ENCODE measurements at places on chromosomes 3 and 15. TPM values are rescaled to one million over a fixed set of nuclear protein-coding genes. Genes with fewer than 3 reads are reported as not detected.

Gene DIPK2A
- total RNA-seq = 19.8 TPM

Gene DISP2
- total RNA-seq = under 0.01 TPM

Gene MAGEF1
- total RNA-seq = 16.5 TPM

Gene LRRN1
- 18.9 TPM for total RNA-seq

Gene CLDN18
- not detected for total RNA-seq

Gene GJD2
- total RNA-seq = not detected

Gene CPNE9
- not detected for total RNA-seq

Gene SPINK8
- not detected for total RNA-seq

Gene TTLL13
- total RNA-seq = not detected

Gene CACNA1D
- total RNA-seq = 50.3 TPM

Gene PPM1L
- total RNA-seq = 24.6 TPM

Gene FGD5
- total RNA-seq = 28.2 TPM

Gene SLCO2A1
- total RNA-seq = 11.1 TPM

Gene IL17RD
- 3.0 TPM for total RNA-seq

Gene ECE2
- total RNA-seq = not detected

Gene UMPS
- 28.0 TPM for total RNA-seq

Gene MASP1
- total RNA-seq = 1.3 TPM

Gene ZNF385D
- total RNA-seq = 3.2 TPM

Gene LMCD1
- total RNA-seq = 53.0 TPM

Gene PRKCI
- 61.9 TPM for total RNA-seq

Gene PFN2
- total RNA-seq = 49.8 TPM

Gene WDR49
- total RNA-seq = 1.9 TPM

GRCh38 chr3:136136454-136136853 lies 59.7 kb downstream of the MSL2 start:
- H3K4me1 ChIP-seq = no peaks in the 10 kb centered on the region
- no peaks in the 10 kb centered on the region for H3K27me3 ChIP-seq
- H3K27ac ChIP-seq = no peak overlapping the region
- no peaks in the 10 kb centered on the region for H3K36me3 ChIP-seq
- DNase-seq = no peak

GRCh38 chr15:59410391-59410896 lies 27.5 kb upstream of the FAM81A start:
- no peak for DNase-seq
- no peaks in the 10 kb centered on the region for H3K27me3 ChIP-seq
- H3K27ac ChIP-seq = no peak overlapping the region
- H3K4me1 ChIP-seq = no peaks in the 10 kb centered on the region

GRCh38 chr15:90594301-90594738 lies 64.6 kb downstream of the CRTC3 start:
- H3K4me1 ChIP-seq = no peaks in the 10 kb centered on the region
- H3K27ac ChIP-seq = peak overlapping the region; percentile 82

DNA sequence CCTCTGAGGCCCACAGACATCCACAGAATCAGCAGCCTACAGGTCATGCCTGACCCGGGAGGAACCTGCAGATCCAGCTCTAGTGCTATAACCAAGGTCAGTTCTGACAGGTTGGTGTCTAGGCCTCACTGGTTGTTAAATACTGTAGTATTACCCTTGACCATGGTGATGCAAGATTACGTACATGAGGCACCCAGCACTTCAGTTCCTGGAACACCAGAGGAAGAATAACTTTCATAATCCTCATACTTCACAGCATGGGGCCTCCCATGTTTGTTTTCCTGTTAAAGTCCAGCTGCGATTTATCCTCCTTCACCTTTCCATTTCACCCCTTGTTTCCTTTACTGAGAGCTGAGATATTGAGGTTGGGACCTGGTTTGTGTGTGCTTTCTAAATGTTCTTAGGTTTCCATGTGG lies 34.4 kb upstream of the GLCE start:
- H3K27me3 ChIP-seq = no peaks in the 10 kb centered on the region
- H3K27ac ChIP-seq = no peak overlapping the region
- no peak for DNase-seq
- no peaks in the 10 kb centered on the region for H3K36me3 ChIP-seq

DNA sequence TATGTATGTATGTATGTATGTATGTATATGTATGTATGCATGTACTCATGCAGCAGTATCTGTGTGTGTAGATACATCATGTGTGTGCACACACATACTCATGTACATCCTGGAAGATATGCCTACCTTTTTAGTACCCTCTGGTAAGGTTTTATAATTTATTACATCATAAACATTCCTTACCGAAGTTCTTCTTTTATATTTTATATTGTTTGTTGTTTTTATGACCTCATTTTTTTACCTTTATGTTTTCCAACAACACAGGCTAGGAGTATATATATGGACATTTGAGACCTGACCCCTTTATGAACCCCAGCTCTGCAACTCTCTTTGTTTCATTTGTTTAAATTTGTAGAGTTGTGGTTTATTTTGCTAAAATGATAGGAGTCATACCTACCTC lies 263.5 kb downstream of the ADAMTSL3 start:
- H3K4me1 ChIP-seq = no peaks in the 10 kb centered on the region
- no peak for DNase-seq
- no peak overlapping the region for H3K27ac ChIP-seq
- no peak overlapping the region for H3K4me3 ChIP-seq

GRCh38 chr3:116001151-116001621 lies 377.9 kb downstream of the GAP43 start:
- DNase-seq = no peak
- H3K36me3 ChIP-seq = no peaks in the 10 kb centered on the region
- no peak overlapping the region for H3K27ac ChIP-seq
- H3K4me3 ChIP-seq = no peak overlapping the region

DNA sequence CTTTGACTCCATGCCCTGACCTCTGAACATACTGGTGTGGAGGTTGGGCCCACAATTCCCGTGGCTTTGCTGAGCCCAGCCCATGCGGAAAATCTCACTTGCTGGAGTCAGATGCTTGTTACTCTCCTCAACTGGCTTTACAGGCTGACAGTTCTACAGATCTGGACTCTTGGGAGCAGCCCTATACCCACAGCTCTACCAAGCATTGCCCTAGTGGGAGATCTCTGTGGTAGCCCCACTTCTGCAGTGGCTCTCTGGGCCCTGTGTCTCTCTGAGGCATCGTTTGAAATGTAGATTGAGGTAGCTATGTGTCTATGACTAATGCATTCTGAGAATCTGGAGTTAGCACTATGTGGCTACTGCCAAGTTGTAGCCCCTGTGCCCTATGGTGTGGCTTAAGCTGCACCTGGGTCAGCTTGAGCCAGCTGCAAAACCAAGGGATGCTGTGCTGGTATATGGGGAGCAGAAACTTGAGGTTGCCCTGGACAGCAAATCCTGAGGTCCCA lies 625.8 kb upstream of the ALCAM start:
- H3K36me3 ChIP-seq = no peaks in the 10 kb centered on the region
- no peak overlapping the region for H3K4me3 ChIP-seq
- H3K4me1 ChIP-seq = no peaks in the 10 kb centered on the region
- DNase-seq = no peak
- no peak overlapping the region for H3K27ac ChIP-seq

DNA sequence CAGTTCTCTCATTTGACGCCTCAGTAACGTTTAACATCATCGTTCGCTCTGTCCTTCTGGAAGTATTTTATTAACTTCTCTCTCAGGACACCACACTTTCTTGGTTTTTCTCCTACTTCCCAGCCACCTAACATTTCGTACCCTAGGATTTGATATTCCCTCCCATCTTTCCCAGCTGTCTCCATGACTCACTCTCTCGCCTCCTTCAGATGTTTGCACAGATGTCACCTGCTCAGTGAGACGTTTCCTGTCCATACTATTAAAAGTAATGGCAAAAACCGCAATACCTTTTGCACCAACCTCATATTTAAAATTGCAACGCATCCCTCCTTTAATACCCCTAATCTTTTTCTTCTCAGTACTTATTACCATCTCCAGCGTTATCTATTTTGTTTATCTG lies 62.1 kb upstream of the SPRED1 start:
- no peaks in the 10 kb centered on the region for H3K36me3 ChIP-seq
- H3K4me1 ChIP-seq = no peaks in the 10 kb centered on the region
- no peak for DNase-seq
- no peak overlapping the region for H3K27ac ChIP-seq

- H3K36me3 ChIP-seq = no peaks in the 10 kb centered on the region
- H3K4me3 ChIP-seq = no peak overlapping the region
- no peaks in the 10 kb centered on the region for H3K27me3 ChIP-seq
- no peaks in the 10 kb centered on the region for H3K4me1 ChIP-seq
- no peak overlapping the region for H3K27ac ChIP-seq
Observed at GRCh38 chr3:55639143-55639542, 152.0 kb upstream of the WNT5A start.

GRCh38 chr3:25339225-25339624 lies 88.8 kb upstream of the RARB start:
- H3K4me3 ChIP-seq = no peak overlapping the region
- H3K4me1 ChIP-seq = no peaks in the 10 kb centered on the region
- H3K27me3 ChIP-seq = no peaks in the 10 kb centered on the region

GRCh38 chr3:25090698-25091453 lies 337.2 kb upstream of the RARB start:
- H3K27ac ChIP-seq = no peak overlapping the region
- no peaks in the 10 kb centered on the region for H3K36me3 ChIP-seq
- no peaks in the 10 kb centered on the region for H3K4me1 ChIP-seq
- no peaks in the 10 kb centered on the region for H3K27me3 ChIP-seq
- H3K4me3 ChIP-seq = no peak overlapping the region
- no peak for DNase-seq

DNA sequence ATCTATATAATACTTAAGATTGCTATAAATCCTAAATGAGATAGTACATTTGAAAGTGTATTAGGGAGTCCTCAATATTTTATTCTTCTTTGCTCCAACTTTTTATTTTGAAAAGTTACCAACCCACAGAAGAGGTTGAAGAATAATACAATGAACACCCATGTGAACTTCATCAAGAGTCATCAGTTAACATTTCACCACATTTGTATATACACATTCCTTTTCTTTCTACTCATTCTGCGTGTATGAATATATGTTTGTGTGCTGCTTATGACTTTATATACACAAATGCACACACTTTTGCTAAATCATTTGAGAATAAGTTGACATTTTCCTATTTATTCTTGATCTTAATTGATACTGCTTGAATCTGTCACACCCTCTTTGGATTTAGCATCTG lies 193.3 kb upstream of the CGNL1 start:
- H3K27me3 ChIP-seq = no peaks in the 10 kb centered on the region
- no peak overlapping the region for H3K27ac ChIP-seq

- H3K36me3 ChIP-seq = no peaks in the 10 kb centered on the region
- H3K4me1 ChIP-seq = no peaks in the 10 kb centered on the region
- no peak overlapping the region for H3K4me3 ChIP-seq
- H3K27ac ChIP-seq = no peak overlapping the region
Observed at GRCh38 chr3:65412588-65412987, 626.1 kb downstream of the MAGI1 start.

DNA sequence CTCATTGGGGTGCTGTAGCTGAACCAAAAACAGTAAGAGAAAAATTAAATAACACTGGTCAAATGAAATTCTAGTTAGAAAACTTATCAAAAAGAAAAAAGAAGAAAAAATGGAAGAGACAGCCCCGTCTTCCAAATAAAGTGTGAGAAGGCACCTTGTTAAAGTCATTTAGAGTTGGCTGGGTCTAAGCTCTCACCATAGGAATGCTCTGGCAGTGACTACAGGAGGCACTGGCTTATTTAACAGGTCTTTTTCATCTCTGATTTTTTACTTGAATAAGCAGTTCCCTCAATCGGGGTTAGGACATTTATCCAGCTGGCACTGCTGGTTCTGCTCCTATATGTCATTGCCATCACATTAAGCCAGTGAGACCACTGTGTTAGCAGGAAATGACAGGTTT lies 1.6 kb upstream of the ABI3BP start:
- no peaks in the 10 kb centered on the region for H3K4me1 ChIP-seq
- DNase-seq = no peak
- H3K27me3 ChIP-seq = no peaks in the 10 kb centered on the region
- H3K4me3 ChIP-seq = no peak overlapping the region
- no peak overlapping the region for H3K27ac ChIP-seq

DNA sequence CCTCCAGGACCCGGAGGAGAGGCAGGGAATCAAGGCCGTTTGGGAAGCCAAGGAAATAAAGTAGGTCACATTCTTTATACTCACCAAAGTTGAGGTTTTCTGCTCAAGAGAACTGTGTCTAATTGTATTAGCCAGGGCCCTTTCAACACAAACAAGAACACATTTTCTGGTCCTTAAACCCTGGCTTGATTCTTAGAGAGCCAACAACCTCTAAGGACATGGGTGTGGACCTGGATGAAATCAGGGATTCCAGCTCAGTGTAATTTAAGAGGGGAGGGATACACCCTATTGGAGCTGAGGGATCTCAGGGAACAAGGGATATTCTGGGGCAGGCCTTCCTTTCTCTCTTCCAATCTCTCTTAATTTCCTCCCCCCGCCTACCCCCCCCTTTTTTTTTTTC lies 104.8 kb downstream of the COL6A6 start:
- H3K4me3 ChIP-seq = no peak overlapping the region
- H3K27ac ChIP-seq = peak overlapping the region; percentile 58
- no peak for DNase-seq
- no peaks in the 10 kb centered on the region for H3K27me3 ChIP-seq
- H3K4me1 ChIP-seq = no peaks in the 10 kb centered on the region
- H3K36me3 ChIP-seq = no peaks in the 10 kb centered on the region

GRCh38 chr3:123054931-123055330 lies 11.9 kb upstream of the PDIA5 start:
- no peak for DNase-seq
- H3K4me1 ChIP-seq = no peaks in the 10 kb centered on the region
- H3K27ac ChIP-seq = no peak overlapping the region
- no peaks in the 10 kb centered on the region for H3K36me3 ChIP-seq
- no peaks in the 10 kb centered on the region for H3K27me3 ChIP-seq

GRCh38 chr3:128787256-128788253 lies 61.6 kb downstream of the RAB7A start:
- no peak overlapping the region for H3K4me3 ChIP-seq
- no peaks in the 10 kb centered on the region for H3K4me1 ChIP-seq
- no peaks in the 10 kb centered on the region for H3K36me3 ChIP-seq
- DNase-seq = no peak

- DNase-seq = no peak
- no peak overlapping the region for H3K4me3 ChIP-seq
- no peak overlapping the region for H3K27ac ChIP-seq
- no peaks in the 10 kb centered on the region for H3K27me3 ChIP-seq
- no peaks in the 10 kb centered on the region for H3K4me1 ChIP-seq
Observed at GRCh38 chr3:29137601-29138000, 143.3 kb upstream of the RBMS3 start.

DNA sequence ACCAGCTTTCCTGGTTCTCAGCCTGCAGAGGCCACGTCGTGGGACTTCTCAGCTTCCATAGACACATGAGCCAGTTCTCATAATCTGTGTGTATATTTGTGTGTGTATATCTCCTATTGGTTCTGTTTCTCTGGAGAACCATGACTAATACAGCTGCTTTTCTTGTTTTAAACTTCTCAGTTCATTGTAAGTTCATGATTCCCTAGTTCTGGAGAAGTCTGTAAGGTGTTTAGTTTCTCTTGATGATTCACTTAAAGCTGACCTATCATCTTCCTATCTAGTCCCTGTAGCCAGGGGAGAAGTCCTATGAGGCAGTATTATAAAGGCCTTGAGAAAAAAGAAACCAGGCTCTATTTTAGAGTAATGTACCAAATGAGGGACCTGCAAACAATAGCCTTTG lies 147.7 kb downstream of the RYR3 start:
- no peak overlapping the region for H3K27ac ChIP-seq
- no peaks in the 10 kb centered on the region for H3K36me3 ChIP-seq
- H3K4me3 ChIP-seq = no peak overlapping the region
- H3K27me3 ChIP-seq = no peaks in the 10 kb centered on the region
- no peak for DNase-seq

All from breast epithelium (tissue), 4 donors.